ENCODE measurements at places on chromosomes 4 and X. TPM values are rescaled to one million over a fixed set of nuclear protein-coding genes. Genes with fewer than 3 reads are reported as not detected.

CLDN34 gene
- not detected for total RNA-seq

CTSO gene
- total RNA-seq: 31.1 TPM

DCAF8L2 gene
- not detected for total RNA-seq

CXCL9 gene
- total RNA-seq: not detected

GLOD5 gene
- not detected for total RNA-seq

GAGE13 gene
- not detected for total RNA-seq

TLL1 gene
- total RNA-seq: 0.16 TPM

All from cardiac atrium fibroblast (primary cell).